CD4-positive, alpha-beta memory T cell (primary cell): ENCODE measurements at places on chromosomes 2 and 18.

GRCh38 chr2:149184991-149185390 lies 145.4 kb upstream of the LYPD6 start:
- no peak overlapping the region for H3K4me3 ChIP-seq
- no peaks in the 10 kb centered on the region for H3K36me3 ChIP-seq
- H3K27me3 ChIP-seq: no peaks in the 10 kb centered on the region
- no peak for DNase-seq
- no peaks in the 10 kb centered on the region for H3K4me1 ChIP-seq

GRCh38 chr2:49003201-49003600 lies 151.1 kb downstream of the FSHR start:
- no peaks in the 10 kb centered on the region for H3K36me3 ChIP-seq
- H3K4me3 ChIP-seq: no peak overlapping the region
- no peaks in the 10 kb centered on the region for H3K27me3 ChIP-seq
- H3K4me1 ChIP-seq: no peaks in the 10 kb centered on the region
- DNase-seq: no peak
- no peak overlapping the region for H3K27ac ChIP-seq

- no peak for DNase-seq
- no peaks in the 10 kb centered on the region for H3K36me3 ChIP-seq
- no peaks in the 10 kb centered on the region for H3K27me3 ChIP-seq
- H3K4me1 ChIP-seq: no peaks in the 10 kb centered on the region
Measured at GRCh38 chr18:59929621-59930295, 30.0 kb downstream of the PMAIP1 start.

- no peak overlapping the region for H3K4me3 ChIP-seq
- H3K36me3 ChIP-seq: no peaks in the 10 kb centered on the region
- H3K27ac ChIP-seq: no peak overlapping the region
- no peaks in the 10 kb centered on the region for H3K4me1 ChIP-seq
- DNase-seq: no peak
Measured at GRCh38 chr2:227029426-227030105, 134.4 kb downstream of the COL4A4 start.

GRCh38 chr2:15675456-15676195 lies 84.0 kb downstream of the DDX1 start:
- DNase-seq: no peak
- no peak overlapping the region for H3K4me3 ChIP-seq
- H3K27me3 ChIP-seq: no peaks in the 10 kb centered on the region
- H3K27ac ChIP-seq: no peak overlapping the region

GRCh38 chr2:8422450-8422800 lies 259.4 kb upstream of the ID2 start:
- H3K27me3 ChIP-seq: no peaks in the 10 kb centered on the region
- no peak overlapping the region for H3K4me3 ChIP-seq
- DNase-seq: no peak
- no peak overlapping the region for H3K27ac ChIP-seq
- H3K4me1 ChIP-seq: peaks cover 19% of the 10 kb centered on the region

DNA sequence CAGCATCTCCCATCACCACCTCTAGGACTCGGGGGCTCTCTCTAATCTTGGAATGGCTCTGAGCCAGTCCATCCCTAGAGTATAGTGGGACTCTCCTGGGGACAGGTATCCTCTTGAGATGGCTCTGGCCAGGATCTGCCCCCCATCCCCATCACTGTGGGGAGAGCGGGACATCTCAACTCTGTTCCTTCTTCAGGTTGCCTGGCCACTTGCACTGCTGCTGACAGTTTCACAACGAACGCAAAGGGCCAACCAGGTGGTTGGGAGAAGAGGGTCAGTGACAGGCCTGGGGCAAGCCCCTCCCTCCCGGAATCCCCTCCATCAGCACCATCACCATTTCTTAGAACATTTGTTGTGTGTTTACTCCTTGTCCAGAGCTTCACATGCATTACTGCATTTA lies 62.6 kb downstream of the CIB4 start:
- DNase-seq: no peak
- H3K4me3 ChIP-seq: no peak overlapping the region
- H3K27ac ChIP-seq: no peak overlapping the region
- H3K27me3 ChIP-seq: no peaks in the 10 kb centered on the region

GRCh38 chr2:172931256-172931894 lies 144.3 kb upstream of the MAP3K20 start:
- no peaks in the 10 kb centered on the region for H3K36me3 ChIP-seq
- H3K27ac ChIP-seq: no peak overlapping the region
- H3K4me3 ChIP-seq: no peak overlapping the region
- no peak for DNase-seq
- no peaks in the 10 kb centered on the region for H3K4me1 ChIP-seq

GRCh38 chr18:48743886-48744285 lies 205.1 kb downstream of the CTIF start:
- no peak overlapping the region for H3K27ac ChIP-seq
- H3K4me1 ChIP-seq: no peaks in the 10 kb centered on the region
- DNase-seq: no peak
- H3K36me3 ChIP-seq: no peaks in the 10 kb centered on the region
- H3K27me3 ChIP-seq: no peaks in the 10 kb centered on the region

- DNase-seq: no peak
- no peaks in the 10 kb centered on the region for H3K36me3 ChIP-seq
- no peaks in the 10 kb centered on the region for H3K4me1 ChIP-seq
- H3K27me3 ChIP-seq: no peaks in the 10 kb centered on the region
Measured at GRCh38 chr18:48199399-48199798, 209.8 kb downstream of the ZBTB7C start.

- no peak overlapping the region for H3K4me3 ChIP-seq
- peaks cover 20% of the 10 kb centered on the region for H3K36me3 ChIP-seq
- no peaks in the 10 kb centered on the region for H3K4me1 ChIP-seq
- no peak overlapping the region for H3K27ac ChIP-seq
Measured at GRCh38 chr2:64594226-64594989, 59.3 kb downstream of the SERTAD2 start.

- H3K4me1 ChIP-seq: no peaks in the 10 kb centered on the region
- no peaks in the 10 kb centered on the region for H3K27me3 ChIP-seq
- no peak overlapping the region for H3K4me3 ChIP-seq
Measured at GRCh38 chr2:173855661-173856060, 109.5 kb downstream of the SP3 start.

DNA sequence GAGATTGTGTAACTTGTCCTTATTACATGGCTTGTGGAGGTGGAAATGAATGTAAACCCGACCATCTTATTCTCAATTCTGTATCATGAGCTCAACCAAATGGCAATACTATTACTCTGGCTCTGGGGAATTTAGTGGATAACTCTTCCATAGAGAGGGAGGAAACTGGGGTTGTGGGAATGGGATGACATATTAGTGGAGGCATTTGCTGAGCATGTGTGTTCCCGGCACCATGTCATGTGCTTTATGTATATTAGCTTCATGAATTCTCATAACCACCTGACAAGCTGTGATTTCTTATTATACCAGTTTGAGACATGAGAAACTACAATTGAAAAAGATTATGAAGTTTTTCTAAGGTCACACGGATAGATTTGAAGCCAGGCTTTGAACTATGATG lies 112.8 kb upstream of the TMEFF2 start:
- no peak overlapping the region for H3K27ac ChIP-seq
- no peaks in the 10 kb centered on the region for H3K36me3 ChIP-seq
- no peaks in the 10 kb centered on the region for H3K4me1 ChIP-seq
- no peak for DNase-seq
- no peaks in the 10 kb centered on the region for H3K27me3 ChIP-seq
- H3K4me3 ChIP-seq: no peak overlapping the region

DNA sequence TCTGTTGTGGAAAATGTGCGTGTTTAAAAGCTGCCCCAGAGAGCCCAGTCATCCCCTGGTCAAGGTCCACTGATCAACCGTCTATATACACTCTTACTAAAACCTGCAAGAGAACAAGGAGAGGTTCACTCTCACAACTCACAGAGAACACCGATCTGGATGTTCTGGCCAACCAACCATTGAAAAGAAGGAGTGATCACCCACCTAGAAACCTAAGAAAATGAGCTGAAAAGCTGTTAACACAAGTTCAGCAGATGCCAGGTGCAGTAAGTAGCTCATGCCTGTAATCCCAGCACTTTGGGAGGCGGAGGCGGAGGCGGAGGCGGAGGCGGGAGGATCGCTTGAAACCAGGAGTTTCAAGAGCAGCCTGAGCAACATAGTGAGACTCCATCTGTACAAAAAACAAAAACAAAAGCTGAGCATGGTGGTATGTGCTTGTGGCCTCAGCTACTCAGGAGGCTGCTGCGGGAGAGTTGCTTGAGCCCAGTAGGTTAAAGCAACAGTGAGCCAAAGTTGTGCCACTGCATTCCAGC lies 14.5 kb downstream of the ATG16L1 start:
- H3K27ac ChIP-seq: peak overlapping the region; percentile 81
- peaks cover 60% of the 10 kb centered on the region for H3K4me1 ChIP-seq
- DNase-seq: no peak
- peaks cover 60% of the 10 kb centered on the region for H3K36me3 ChIP-seq
- H3K4me3 ChIP-seq: no peak overlapping the region
- H3K27me3 ChIP-seq: no peaks in the 10 kb centered on the region

GRCh38 chr18:48929212-48929612 lies 21.6 kb downstream of the SMAD7 start:
- H3K36me3 ChIP-seq: no peaks in the 10 kb centered on the region
- H3K27me3 ChIP-seq: no peaks in the 10 kb centered on the region
- peaks cover 98% of the 10 kb centered on the region for H3K4me1 ChIP-seq
- H3K4me3 ChIP-seq: peak overlapping the region; percentile 15

- H3K27ac ChIP-seq: no peak overlapping the region
- no peak overlapping the region for H3K4me3 ChIP-seq
- no peak for DNase-seq
Measured at GRCh38 chr18:24112874-24113615, 25.8 kb upstream of the CABYR start.

DNA sequence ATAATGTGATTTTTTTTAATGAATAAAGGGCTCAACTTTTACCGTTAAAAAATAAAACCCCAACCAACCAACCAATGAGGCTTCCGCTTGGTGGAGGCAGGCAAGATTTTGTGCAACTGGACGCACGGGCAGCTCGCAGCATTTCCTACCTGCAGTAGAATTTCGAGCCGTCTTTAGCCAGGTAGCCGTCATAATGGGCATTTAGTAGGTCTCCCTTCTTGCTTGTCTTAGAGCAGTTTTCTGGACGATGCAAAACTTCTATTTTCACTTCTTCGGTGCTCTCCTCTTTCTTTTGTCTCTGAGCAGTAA lies 316 bp downstream of the FKBP7 start:
- no peaks in the 10 kb centered on the region for H3K27me3 ChIP-seq
- H3K36me3 ChIP-seq: no peaks in the 10 kb centered on the region
- DNase-seq: no peak
- H3K4me3 ChIP-seq: peak overlapping the region; percentile 96
- peaks cover 35% of the 10 kb centered on the region for H3K4me1 ChIP-seq

GRCh38 chr2:72129681-72130340 lies 17.9 kb downstream of the CYP26B1 start:
- H3K36me3 ChIP-seq: no peaks in the 10 kb centered on the region
- no peak for DNase-seq
- no peaks in the 10 kb centered on the region for H3K27me3 ChIP-seq
- no peaks in the 10 kb centered on the region for H3K4me1 ChIP-seq

- no peak for DNase-seq
- H3K4me3 ChIP-seq: peak within 1 kb of the TSS; percentile 69
- no peaks in the 10 kb centered on the region for H3K36me3 ChIP-seq
- H3K27ac ChIP-seq: no peak within 1 kb of the TSS
- peaks cover 70% of the 10 kb centered on the region for H3K4me1 ChIP-seq
Measured at GRCh38 chr2:60553495-60554073, at the start of gene BCL11A. Gene BCL11A (minus strand): TSS chr2:60553654. CDS start chr2:60553270, 384 bp downstream.

- H3K27me3 ChIP-seq: no peaks in the 10 kb centered on the region
- H3K4me1 ChIP-seq: peaks cover 12% of the 10 kb centered on the region
- no peak overlapping the region for H3K4me3 ChIP-seq
- no peak for DNase-seq
Measured at GRCh38 chr2:189585226-189585756, 4.7 kb upstream of the SLC40A1 start.

DNA sequence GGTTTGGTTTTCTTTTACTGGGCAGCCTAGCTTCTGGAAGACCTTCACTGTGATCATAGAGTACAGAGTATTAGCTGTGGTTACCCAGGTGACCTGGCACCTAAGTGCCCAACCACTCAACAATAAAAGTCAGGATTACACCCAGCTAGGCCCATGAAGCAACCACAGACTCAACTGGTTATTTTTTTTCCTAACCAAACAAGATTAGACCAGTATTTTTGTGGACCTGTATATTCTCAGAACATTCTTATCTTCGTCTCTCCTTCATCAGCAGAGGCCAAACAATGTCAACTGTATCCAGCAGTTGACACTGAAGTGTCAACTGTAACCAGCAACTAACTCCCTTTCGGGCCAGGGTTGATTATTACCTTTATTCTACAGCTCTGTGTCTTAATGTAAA lies 289.2 kb upstream of the SLC39A10 start:
- no peaks in the 10 kb centered on the region for H3K4me1 ChIP-seq
- no peak overlapping the region for H3K4me3 ChIP-seq
- no peaks in the 10 kb centered on the region for H3K36me3 ChIP-seq
- DNase-seq: no peak
- no peaks in the 10 kb centered on the region for H3K27me3 ChIP-seq

GRCh38 chr2:104845946-104846785 lies 7.7 kb upstream of the POU3F3 start:
- no peak overlapping the region for H3K27ac ChIP-seq
- H3K4me1 ChIP-seq: no peaks in the 10 kb centered on the region
- H3K27me3 ChIP-seq: peaks cover 44% of the 10 kb centered on the region
- no peaks in the 10 kb centered on the region for H3K36me3 ChIP-seq
- DNase-seq: no peak

DNA sequence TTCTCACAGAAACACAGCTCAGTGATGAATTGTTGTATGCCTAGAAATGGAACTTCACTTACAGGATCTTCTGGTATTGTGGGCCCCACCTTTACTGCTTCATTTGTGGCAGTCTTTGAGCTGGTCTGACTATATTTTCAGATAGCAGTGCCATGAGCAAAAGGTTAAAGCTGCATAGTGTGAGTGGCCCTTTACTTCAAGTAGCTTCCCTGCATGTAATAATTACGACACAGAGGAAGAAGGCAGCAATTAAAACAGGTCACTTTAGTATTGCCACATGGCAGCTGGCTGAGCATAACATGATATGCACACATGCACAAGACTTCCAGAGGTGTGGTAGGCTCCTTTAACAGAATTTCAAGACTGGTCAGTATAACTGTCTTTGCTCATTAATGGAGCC lies 426.3 kb upstream of the ZEB2 start:
- H3K4me3 ChIP-seq: no peak overlapping the region
- H3K4me1 ChIP-seq: no peaks in the 10 kb centered on the region
- no peak for DNase-seq
- no peaks in the 10 kb centered on the region for H3K27me3 ChIP-seq

DNA sequence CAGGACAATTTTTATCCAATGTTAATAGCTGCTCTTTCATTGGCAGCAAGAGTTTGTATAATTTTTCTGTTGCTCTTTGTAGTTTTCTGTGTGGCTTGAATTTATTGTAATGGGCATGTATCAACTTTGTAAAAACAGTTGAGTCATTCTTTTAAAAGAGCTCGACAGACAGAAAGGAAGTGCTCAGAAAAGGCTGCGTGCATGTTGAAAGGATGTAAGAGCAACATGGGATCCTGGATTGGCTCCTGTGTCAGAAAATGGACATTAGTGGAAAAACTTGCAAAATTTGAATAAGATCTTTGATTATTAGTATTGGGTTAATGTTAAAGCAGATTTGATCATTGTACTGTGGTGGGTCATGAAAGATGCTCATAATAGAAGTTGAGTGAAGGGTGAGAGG lies 93.3 kb upstream of the CDC42EP3 start:
- H3K36me3 ChIP-seq: no peaks in the 10 kb centered on the region
- H3K4me1 ChIP-seq: no peaks in the 10 kb centered on the region
- no peak overlapping the region for H3K27ac ChIP-seq
- H3K4me3 ChIP-seq: no peak overlapping the region
- H3K27me3 ChIP-seq: no peaks in the 10 kb centered on the region
- no peak for DNase-seq
